ENCODE measurements at places on chromosomes 6 and 20. TPM values are rescaled to one million over a fixed set of nuclear protein-coding genes. Genes with fewer than 3 reads are reported as not detected.
A peak's percentile ranks its signal among the peaks of the same experiment; 100 is the strongest.

WFDC2 gene
- total RNA-seq: 106 TPM

ZNF337 gene
- 25.9 TPM for total RNA-seq

TEAD3 gene
- total RNA-seq: 5.6 TPM

MOG gene
- not detected for total RNA-seq

ELOVL4 gene
- total RNA-seq: 0.64 TPM

VEGFA gene
- total RNA-seq: 123 TPM

SRMS gene
- not detected for total RNA-seq

- no peak for DNase-seq
Observed at GRCh38 chr6:157593596-157593995, 212.6 kb downstream of the ZDHHC14 start.

GRCh38 chr6:122663981-122664380 is 53.8 kb downstream of the PKIB start:
- no peak for DNase-seq

- DNase-seq: no peak
Observed at GRCh38 chr20:32522526-32522775, 62.7 kb downstream of the NOL4L start.

DNA sequence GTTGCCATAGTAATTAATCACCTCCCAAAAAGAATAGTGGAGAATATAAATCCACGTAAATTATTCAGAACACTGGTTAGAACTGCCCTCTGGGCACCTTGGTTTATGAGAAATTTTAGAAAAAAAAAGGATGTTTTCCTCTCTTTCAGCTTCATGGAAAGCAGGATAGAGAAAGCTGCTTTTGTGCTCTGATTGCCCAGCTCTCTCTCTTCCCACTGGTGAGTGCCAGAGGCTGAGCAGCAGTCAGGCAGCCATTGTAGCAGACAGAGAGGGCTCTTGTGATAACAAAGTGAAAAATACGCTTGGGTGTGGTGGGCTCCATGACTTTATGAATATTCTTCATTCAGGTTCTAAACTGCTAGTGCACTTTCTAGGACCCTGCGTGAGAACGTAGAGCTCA is 26.4 kb downstream of the SLC35F1 start:
- no peak for DNase-seq

DNA sequence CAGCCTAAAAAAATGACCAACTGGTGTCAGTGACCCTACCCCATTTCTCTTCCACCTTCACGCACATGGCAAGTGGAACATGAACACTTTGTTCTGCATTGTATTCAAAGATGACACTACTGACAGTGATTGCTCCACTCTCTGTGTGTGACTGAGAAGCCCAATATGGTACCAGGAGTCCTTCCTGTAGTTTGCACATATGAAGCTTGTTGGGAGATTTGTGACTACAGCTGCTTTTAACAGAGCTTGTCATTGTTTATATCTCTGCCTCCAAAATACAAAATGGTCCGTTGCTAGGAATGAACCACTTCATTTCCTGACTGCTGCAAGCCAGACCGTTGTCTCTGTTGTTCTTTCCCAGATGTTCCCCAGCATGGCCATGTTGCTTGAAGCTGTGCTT is 140.3 kb upstream of the TCF21 start:
- DNase-seq: no peak

- no peak for DNase-seq
Observed at GRCh38 chr6:88177961-88178464, 11.9 kb upstream of the CNR1 start.

GRCh38 chr6:43717822-43718221 is 30.2 kb upstream of the MRPS18A start:
- no peak for DNase-seq

DNA sequence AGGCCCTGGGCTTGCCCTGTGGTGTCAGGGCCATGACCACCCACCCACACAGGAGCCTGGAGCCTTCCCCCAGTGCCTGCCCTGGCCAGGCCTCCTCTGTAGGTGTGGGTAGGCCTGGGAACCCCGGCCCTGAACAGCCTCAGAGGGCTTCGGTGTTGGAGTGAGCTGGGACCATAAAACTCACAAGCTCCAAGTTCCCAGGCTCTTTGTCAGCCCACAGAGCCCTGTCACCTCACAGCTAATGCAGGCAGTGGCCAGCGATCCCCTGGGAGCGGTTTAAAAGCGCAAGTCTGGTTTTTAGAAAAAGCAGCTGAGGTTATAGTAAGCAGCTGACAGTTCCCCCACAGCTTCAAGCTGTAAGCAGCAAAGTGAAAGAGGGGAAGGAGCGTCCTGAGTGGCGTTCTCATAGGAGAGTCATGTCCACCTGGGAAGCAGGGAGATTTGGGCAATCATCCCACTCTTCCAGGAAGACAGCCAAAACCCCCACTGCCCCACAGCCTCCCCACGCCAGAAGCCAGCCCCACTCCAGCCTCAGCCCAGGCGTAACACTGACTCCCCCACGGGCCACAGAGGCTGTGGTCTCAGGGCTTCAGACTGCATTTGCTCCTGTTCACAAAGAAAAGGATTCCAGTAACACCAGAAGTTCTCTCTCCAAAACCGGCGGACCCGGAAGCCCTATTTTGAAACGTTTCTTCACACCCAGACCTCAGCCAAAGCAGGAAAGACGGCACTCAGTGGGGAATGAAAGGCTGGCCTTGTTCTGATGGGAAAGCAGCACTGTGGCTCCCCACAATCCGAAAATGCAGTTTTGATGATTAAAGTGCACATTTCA is 34.3 kb upstream of the FOXC1 start:
- DNase-seq: peak; percentile 69

DNA sequence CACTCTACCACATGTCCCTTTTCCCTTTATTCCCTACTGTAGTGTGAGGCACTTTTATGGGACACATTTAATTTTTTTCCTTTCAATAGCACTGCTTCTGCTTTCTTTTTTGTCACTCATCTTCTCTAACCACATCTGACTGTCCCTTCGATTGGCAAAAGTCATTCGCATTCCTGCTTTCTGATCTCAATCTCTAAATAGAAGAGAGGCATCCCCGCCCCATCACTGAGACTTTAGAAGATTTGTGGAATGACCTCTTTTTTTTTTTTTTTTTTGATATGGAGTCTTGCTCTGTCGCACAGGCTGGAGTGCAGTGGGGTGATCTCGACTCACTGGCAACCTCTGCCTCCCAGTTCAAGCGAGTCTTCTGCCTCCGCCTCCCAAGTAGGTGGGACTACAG is 9.1 kb downstream of the ZNF292 start:
- no peak for DNase-seq

DNA sequence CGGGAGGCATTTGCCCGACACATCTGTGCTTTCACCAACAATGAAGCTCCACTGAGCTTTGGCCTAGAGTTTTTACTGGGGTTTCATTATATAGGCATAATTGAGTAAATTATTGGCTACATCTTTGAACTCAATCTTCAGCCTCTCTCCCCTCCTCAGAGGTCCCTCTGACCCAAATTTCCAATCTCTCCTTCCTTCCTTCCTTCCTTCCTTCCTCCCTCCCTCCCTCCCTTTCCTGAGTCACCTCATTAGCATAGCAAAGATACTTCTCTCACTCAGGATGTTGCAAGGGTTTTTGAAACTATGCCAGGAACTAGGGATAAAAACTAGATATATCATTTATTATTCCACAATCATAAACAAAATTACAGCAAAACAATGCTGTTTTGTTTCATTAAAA is 238.2 kb upstream of the PRND start:
- no peak for DNase-seq

DNA sequence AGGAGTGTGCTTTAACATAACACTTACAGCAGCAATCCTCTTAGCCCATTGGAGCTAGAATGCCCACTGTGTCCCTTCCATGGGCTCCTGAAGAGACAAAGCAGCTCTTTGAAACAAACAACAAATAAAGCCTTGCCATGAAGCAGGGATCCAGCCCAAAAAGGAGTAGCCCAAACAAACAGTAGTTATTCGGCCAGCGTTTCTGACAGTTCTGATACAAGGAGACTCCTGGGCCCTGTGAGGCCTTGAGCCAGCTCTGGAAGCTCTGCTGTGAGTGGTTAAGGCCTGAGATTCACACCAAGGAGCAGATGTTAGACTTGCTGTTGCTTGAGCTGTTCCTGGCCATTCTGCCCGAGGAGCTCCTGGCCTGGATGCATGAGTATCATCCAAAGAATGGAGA is 16.9 kb upstream of the ZSCAN16 start:
- DNase-seq: no peak

DNA sequence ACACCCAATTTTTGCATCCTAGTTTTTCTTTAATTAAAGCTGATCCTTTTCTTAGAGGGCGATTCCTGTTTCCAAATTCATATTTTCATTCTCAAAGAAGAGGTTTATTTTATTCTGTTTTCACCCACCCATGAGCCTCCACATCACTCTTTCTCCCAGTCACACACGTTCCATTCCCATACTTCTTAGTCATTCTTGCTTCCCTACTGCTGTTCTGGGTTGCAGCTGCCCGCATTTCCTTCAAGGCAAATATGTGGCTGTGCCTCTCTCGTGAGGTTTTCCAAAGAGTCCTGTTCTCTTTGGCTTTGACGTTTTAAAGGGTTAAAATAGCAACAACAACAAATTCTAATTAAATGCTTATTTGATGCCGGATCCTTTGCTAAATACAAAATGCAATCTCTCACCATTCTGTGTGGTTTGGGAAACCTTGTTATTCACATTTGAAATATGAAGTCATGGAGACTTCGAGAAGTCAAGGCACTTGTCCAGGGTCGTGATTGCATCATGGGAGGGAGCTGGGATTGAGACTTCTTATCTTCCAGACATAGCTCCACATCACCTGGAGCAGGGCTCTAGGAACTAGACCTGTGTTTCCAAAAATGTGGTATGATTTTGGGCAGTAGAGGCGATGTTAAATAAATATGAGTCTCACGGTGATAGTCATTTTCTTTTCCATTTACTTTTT is 126.6 kb downstream of the DOK5 start:
- DNase-seq: no peak

DNA sequence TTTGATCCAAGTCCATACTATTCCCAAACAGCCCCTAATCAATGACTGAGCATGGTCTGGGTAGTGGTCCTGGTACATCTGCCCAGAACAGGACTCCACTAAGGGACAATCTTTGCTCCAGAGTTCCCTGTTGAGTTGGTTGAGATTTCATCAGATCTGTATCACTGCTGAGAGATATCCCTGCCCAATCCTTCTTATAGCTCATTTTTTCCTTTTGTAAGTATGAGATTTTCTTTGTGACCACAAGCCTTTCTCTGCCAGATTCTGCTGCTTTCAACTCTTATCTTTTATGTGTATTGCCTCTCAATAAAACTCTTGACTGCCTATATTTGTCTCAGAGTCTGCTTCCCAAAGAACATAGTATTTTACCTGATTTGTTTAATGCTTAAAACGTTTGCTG is 46.2 kb upstream of the LAMA2 start:
- no peak for DNase-seq

- no peak for DNase-seq
Observed at GRCh38 chr6:139855671-139856311, 481.3 kb upstream of the CITED2 start.

DNA sequence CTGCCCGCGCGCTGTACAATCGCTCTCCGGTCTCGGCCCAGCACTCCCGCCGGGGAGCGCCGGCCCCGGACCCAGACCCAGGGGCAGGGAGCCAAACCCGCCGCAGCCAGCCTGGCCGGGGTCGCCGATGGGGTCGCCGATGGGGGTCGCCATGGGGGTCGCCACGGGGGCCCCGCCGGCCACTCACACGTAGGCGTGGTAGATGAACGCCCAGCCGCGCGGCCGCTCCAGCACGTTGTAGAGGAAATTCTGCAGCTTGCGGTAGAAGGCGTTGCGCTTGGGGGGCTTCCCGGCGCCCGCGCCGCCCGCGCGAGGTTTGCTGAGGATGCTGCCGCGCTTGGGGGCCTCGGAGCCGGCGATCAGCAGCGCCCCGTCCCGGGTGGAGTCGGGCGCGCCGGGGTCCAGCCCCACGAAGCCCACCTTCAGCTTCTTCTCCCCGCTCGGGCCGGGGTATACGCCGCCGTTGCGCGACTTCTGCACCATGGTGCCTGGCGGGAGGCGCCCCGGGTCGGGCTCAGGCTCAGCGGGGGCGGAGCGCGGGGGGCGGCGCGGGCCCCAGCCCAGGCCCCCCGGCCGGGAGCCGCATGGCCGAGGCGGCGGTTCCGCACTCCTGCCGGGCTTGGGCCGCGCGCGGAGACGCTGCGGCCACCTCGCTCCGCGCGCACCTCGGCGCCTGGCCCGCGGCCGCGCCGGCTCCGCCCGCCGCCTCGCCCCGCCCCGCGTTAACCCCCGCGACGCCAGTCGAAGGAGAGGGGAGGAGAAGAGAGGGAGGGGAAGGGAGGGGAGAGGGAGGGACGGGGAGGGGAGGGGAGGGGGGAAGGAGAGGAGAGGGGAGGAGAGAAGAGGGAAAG is at the start of gene KCNQ2:
TSS of gene KCNQ2 (minus strand) at position 675 of the 851 bp plus-strand sequence. CDS start at position 483, 192 bp downstream.
- no peak for DNase-seq

GRCh38 chr20:21021472-21021790 is 84.7 kb downstream of the LINC00237 start:
- DNase-seq: no peak

- DNase-seq: no peak
Observed at GRCh38 chr6:29447670-29448069, 8.6 kb downstream of the OR10C1 start.

DNA sequence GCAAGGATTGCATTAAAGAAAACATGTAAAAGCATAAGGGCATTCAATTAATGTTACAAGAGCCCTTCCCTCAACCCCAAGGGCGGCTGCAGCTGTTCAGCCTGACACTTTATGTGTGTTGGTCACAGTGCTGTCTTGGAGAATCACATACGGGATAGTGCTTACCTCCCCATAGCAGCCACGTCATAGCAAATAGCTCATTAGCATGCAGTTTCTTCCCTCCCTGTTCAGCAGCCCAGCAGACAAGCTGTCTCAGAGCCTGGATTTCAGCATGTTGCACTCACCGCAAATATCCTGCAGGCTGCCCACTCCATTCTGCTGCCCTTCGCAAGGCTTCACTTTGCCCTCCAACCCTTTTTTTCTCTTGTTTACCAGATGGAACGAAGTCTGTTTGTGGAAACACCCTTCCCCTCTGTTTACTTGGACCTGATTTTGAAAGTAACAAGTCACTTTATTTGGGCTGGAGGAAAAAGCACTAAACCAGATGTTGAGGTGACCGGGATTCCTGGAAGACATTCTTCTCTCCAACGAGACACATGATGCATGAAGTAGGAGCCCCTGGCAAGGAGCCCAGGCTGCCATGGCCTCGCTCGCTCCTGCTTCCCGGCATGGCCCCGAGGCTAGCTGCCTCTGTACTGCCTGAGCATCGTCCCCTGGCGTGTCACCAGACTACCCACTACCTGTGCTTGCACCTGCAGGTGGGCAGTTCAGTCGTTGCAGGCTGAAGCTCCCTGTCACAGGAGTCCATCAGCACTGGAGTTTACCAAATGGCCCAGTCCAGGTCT is 151.6 kb upstream of the GMDS start:
- peak; percentile 28 for DNase-seq
